ENCODE measurements at places on chromosomes 7 and 10. TPM values are rescaled to one million over a fixed set of nuclear protein-coding genes. Genes with fewer than 3 reads are reported as not detected.

DNA sequence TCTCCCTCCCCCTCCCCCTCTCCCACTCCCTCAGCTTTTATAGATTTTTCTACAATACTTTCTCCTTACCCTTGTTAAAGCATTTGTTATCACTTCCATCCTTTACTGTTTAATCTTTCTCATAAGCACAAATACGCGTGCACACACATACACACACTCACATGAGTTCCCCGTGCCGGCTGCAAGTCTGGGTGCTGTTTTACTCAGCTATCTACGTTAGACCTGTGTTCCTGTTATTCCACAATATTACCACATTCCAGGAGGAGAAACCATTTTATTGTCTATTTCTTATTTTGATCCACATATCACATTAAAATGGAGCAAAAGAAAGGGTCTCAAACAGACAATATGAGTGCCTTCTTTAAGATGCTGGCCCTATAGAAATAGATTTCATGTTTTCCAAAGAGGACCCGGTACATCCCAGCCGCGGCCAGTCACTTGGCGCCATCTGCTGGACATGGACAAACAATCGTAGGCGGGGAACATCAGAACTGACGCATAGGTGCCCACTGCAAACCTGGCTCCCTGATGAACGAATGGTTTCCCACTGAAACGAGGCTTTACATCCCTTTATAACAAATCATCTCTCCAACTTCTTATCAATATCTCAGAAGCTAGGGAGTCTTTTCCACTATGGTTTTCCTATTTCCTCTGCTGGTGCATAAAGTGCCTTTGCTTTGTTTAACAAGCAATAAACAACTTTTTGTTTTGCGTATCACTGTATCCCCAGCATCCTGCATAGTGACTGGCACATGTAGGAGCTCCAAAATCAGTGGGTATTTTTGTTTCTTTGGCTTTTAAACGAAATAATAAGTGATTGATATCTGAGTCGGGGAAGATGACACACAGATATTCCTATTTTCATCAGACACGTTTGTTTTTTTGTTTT is 25.2 kb upstream of the OPTN start:
- DNase-seq = peak; percentile 63
- H3K36me3 ChIP-seq = no peaks in the 10 kb centered on the region
- H3K4me1 ChIP-seq = peaks cover 2% of the 10 kb centered on the region
- no peak overlapping the region for H3K4me3 ChIP-seq
- peaks cover 11% of the 10 kb centered on the region for H3K27me3 ChIP-seq

GRCh38 chr10:88920198-88920597 is 32.4 kb downstream of the ACTA2 start:
- peaks cover 3% of the 10 kb centered on the region for H3K4me1 ChIP-seq
- no peak for DNase-seq
- no peak overlapping the region for H3K4me3 ChIP-seq
- no peak overlapping the region for H3K27ac ChIP-seq
- no peaks in the 10 kb centered on the region for H3K36me3 ChIP-seq
- H3K27me3 ChIP-seq = no peaks in the 10 kb centered on the region

WNT8B gene
- 3.1 TPM for total RNA-seq

DNA sequence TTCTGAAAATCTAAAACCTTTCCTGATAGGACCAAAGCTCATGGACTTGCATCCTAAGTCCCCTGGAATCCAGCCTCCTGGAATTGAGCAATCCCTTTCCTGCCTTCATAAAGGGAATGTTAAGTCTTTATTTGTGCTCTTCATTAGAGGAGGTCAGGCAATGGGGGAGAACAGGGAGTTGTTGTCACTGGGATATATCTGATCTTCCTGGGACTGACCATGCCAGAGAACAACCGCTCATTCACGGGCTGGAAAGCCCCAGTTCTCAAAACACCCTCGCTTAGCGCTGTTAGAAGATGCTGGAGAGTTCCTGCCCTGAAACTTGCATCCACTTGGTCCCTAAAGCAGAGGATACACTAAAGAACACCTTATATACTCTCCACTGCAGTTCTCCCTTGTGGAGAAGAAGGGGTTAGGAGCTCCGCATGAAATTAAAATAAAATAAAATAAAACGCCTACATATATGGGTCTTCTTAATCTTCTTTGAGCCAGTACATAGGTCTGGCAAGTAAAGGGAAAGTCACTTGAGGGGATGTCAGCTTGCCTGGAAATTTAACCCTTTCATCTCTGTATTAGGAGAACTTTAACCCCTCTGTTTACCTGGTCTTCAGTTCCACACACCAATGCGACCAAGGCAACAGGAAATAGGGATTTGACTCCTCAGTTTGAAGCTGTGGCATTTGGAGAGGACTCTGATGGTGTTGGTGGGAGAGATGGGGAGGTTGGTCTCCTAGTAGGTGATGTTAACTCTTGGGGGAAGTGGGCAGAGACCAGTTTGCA is 1.2 kb downstream of the SORCS1 start:
- H3K36me3 ChIP-seq = no peaks in the 10 kb centered on the region
- DNase-seq = no peak
- peaks cover 13% of the 10 kb centered on the region for H3K4me1 ChIP-seq
- peak overlapping the region; percentile 75 for H3K4me3 ChIP-seq
- no peak overlapping the region for H3K27ac ChIP-seq

PHKG1 gene
- total RNA-seq = 1.2 TPM

GRCh38 chr10:44006771-44007170 is 358.1 kb upstream of the ZNF32 start:
- no peak overlapping the region for H3K4me3 ChIP-seq
- DNase-seq = no peak
- no peak overlapping the region for H3K27ac ChIP-seq
- H3K27me3 ChIP-seq = peaks cover 11% of the 10 kb centered on the region

- no peaks in the 10 kb centered on the region for H3K36me3 ChIP-seq
- DNase-seq = no peak
- no peak overlapping the region for H3K27ac ChIP-seq
- H3K4me3 ChIP-seq = no peak overlapping the region
- H3K27me3 ChIP-seq = peaks cover 14% of the 10 kb centered on the region
Measured at GRCh38 chr10:126595160-126595559, 75.3 kb downstream of the C10orf90 start.

IDE gene
- 60.1 TPM for total RNA-seq

DNA sequence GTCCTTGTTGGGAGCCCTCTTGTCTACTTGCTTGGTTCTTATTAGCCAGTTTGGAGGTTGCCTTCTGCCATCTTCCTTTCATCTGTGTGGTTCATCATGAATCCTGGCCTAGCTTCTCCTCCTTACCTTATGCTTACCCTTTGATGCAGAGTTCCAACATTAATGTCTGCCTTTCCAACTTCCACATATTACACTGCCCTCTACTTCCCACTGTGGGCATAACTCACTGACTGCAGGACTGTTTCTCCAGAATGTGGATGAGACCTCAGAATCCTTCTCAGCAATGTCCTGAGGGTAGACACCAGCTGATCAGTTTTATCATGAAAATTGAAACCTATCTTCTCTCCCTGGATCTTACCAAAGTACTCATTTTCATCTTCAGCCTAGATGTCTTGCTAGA is 491.0 kb downstream of the LRMDA start:
- peaks cover 36% of the 10 kb centered on the region for H3K27me3 ChIP-seq
- H3K27ac ChIP-seq = no peak overlapping the region
- H3K4me1 ChIP-seq = no peaks in the 10 kb centered on the region
- H3K4me3 ChIP-seq = no peak overlapping the region
- DNase-seq = no peak
- no peaks in the 10 kb centered on the region for H3K36me3 ChIP-seq

NPC1L1 gene
- 21.2 TPM for total RNA-seq

OR2A12 gene
- total RNA-seq = not detected

GRCh38 chr7:47666164-47666862 is 84.4 kb upstream of the TNS3 start:
- DNase-seq = no peak
- peaks cover 6% of the 10 kb centered on the region for H3K4me1 ChIP-seq
- no peaks in the 10 kb centered on the region for H3K27me3 ChIP-seq
- H3K36me3 ChIP-seq = no peaks in the 10 kb centered on the region

GRCh38 chr7:96211954-96212353 is 109.9 kb downstream of the SLC25A13 start:
- no peaks in the 10 kb centered on the region for H3K27me3 ChIP-seq
- H3K4me3 ChIP-seq = no peak overlapping the region
- no peak for DNase-seq

GRCh38 chr10:33478675-33479125 is 144.2 kb upstream of the NRP1 start:
- H3K27ac ChIP-seq = no peak overlapping the region
- H3K36me3 ChIP-seq = no peaks in the 10 kb centered on the region
- H3K27me3 ChIP-seq = no peaks in the 10 kb centered on the region

DNA sequence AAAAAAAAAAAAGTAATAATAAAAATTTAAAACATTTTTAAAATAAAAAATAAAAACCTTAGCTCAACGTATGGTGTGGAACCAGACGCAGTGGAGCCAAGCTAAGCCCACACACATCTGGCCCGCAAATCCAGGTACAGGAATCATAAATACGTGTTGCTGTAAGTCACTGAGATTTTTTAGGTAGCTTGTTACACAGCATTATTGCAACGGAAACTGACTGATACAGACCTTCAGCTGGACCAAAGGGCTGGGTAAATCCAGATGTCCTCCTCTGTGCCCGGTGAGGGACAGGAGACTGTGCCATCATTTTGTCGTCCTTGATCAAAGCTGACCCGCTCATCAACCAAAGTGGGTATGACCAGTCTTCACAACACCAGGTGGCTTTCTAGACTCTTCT is 104.9 kb downstream of the TMEM130 start:
- no peaks in the 10 kb centered on the region for H3K36me3 ChIP-seq
- DNase-seq = no peak
- peaks cover 8% of the 10 kb centered on the region for H3K27me3 ChIP-seq
- H3K27ac ChIP-seq = no peak overlapping the region
- H3K4me1 ChIP-seq = no peaks in the 10 kb centered on the region

GRCh38 chr10:49579621-49580020 is 30.5 kb upstream of the SLC18A3 start:
- DNase-seq = no peak
- H3K36me3 ChIP-seq = no peaks in the 10 kb centered on the region
- peaks cover 38% of the 10 kb centered on the region for H3K27me3 ChIP-seq
- H3K4me1 ChIP-seq = no peaks in the 10 kb centered on the region

TET1 gene
- 36.2 TPM for total RNA-seq

GRCh38 chr7:131604841-131605279 is 48.4 kb upstream of the PODXL start:
- H3K27ac ChIP-seq = no peak overlapping the region
- DNase-seq = no peak
- no peaks in the 10 kb centered on the region for H3K36me3 ChIP-seq
- H3K4me1 ChIP-seq = peaks cover 14% of the 10 kb centered on the region
- peaks cover 33% of the 10 kb centered on the region for H3K27me3 ChIP-seq
- no peak overlapping the region for H3K4me3 ChIP-seq

- no peak overlapping the region for H3K27ac ChIP-seq
- no peaks in the 10 kb centered on the region for H3K4me1 ChIP-seq
- H3K27me3 ChIP-seq = peaks cover 23% of the 10 kb centered on the region
- H3K4me3 ChIP-seq = no peak overlapping the region
Measured at GRCh38 chr10:98097175-98097574, 37.3 kb upstream of the R3HCC1L start.

PRR15 gene
- total RNA-seq = 13.0 TPM

DNA sequence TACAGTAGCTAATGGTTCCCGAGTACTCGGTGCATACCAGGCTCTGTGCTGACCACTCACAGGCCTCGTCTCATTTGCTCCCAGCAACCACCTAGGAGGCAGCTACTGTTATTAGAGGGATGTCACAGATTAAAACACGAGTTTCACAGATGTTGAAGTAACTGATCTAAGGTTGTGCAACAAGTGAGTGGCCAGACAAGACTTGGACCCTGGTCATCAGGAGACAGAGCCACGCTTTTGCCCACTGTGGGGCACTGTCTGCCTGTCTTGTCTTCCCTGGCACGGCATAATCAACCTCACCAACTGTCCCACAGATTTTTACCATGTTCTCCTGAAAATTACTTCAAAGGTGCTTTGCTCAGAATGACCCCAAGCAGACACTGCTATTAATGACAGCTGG is 111.6 kb upstream of the HABP2 start:
- peaks cover 5% of the 10 kb centered on the region for H3K4me1 ChIP-seq
- H3K36me3 ChIP-seq = no peaks in the 10 kb centered on the region
- no peak overlapping the region for H3K27ac ChIP-seq
- no peak for DNase-seq

GRCh38 chr7:80945976-80946375 is 27.1 kb upstream of the SEMA3C start:
- no peak for DNase-seq
- H3K36me3 ChIP-seq = no peaks in the 10 kb centered on the region
- peaks cover 12% of the 10 kb centered on the region for H3K4me1 ChIP-seq

C10orf105 gene
- not detected for total RNA-seq

DNA sequence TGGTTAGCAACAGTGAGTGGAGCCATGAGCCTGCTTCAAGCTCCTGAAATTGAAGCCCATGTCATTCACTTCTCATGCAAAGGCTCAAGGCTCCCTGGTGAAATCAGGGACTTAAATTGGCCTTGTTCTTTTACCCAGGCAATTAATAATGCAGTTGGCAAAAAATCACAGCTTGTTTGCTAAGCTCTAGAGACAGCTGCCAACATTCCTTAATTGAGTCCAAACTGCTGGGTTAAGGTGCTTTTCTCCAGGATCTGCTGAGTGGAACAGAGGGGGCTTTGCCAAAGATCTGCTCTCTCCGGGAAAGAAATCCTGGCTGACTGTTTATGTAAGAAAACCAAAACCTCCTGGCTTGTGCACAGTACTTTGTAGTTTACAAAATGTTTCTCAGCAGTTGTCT is 257.6 kb upstream of the GHITM start:
- no peak for DNase-seq
- peaks cover 13% of the 10 kb centered on the region for H3K4me1 ChIP-seq
- no peak overlapping the region for H3K4me3 ChIP-seq
- peaks cover 10% of the 10 kb centered on the region for H3K27me3 ChIP-seq
- no peak overlapping the region for H3K27ac ChIP-seq

- H3K27me3 ChIP-seq = peaks cover 17% of the 10 kb centered on the region
- DNase-seq = no peak
- H3K4me3 ChIP-seq = no peak overlapping the region
- H3K36me3 ChIP-seq = no peaks in the 10 kb centered on the region
- peak overlapping the region; percentile 31 for H3K27ac ChIP-seq
Measured at GRCh38 chr10:30816159-30816819, 186.7 kb upstream of the LYZL2 start.

DNA sequence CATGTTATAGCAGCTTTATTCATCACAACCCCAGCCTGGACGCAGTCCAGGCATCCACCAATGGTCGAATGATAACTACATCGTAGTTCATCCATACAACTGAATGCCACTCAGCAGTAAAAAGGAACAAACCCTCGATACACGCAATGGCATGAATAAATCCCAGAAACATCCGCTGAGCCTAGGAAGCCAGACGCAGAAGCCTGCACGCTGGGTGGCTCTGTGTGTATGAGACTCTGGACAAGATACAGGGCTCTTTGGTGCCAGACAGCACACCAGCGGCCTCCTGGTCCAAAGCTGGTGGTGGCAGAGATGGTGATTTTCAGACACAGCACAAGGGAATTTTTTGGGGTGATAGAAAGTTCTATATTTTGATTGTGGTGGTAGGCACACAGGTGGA is 10.0 kb upstream of the CRYGN start:
- no peak for DNase-seq
- H3K27me3 ChIP-seq = peaks cover 39% of the 10 kb centered on the region
- no peak overlapping the region for H3K27ac ChIP-seq
- no peaks in the 10 kb centered on the region for H3K4me1 ChIP-seq

- no peak overlapping the region for H3K4me3 ChIP-seq
- no peak overlapping the region for H3K27ac ChIP-seq
- DNase-seq = no peak
- H3K27me3 ChIP-seq = no peaks in the 10 kb centered on the region
- no peaks in the 10 kb centered on the region for H3K36me3 ChIP-seq
Measured at GRCh38 chr10:31660300-31660699, 268.3 kb downstream of the ARHGAP12 start.

XPNPEP1 gene
- 40.0 TPM for total RNA-seq

HMX3 gene
- total RNA-seq = not detected
